ENCODE measurements at places on chromosomes 12 and 14.

- no peak for DNase-seq
These were observed 6.1 kb downstream of the TM7SF3 start for GRCh38 chr12:27008081-27008480.

DNA sequence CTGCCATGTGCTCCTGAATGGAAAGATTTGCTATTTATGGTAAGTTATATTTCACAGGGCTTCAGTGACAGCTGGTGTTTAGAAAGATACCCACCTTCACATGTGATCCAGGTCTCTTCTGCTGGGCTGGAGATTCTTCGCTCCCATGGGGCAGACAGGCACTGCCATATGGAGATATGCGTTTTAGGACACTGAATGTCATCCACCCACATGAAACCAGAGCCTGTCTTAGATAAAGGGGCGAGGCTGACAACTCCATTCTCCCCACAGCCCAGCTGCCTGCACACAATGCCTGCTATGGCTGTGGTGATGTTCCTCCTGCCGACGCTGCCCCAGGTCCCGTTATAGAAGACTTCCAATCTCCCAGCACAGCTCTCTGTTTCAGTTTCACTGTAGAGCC, 69.4 kb downstream of the ACSM4 start:
- DNase-seq, result no peak

- no peak for DNase-seq
These were observed 96.1 kb downstream of the EML1 start for GRCh38 chr14:99889268-99889667.

DNA sequence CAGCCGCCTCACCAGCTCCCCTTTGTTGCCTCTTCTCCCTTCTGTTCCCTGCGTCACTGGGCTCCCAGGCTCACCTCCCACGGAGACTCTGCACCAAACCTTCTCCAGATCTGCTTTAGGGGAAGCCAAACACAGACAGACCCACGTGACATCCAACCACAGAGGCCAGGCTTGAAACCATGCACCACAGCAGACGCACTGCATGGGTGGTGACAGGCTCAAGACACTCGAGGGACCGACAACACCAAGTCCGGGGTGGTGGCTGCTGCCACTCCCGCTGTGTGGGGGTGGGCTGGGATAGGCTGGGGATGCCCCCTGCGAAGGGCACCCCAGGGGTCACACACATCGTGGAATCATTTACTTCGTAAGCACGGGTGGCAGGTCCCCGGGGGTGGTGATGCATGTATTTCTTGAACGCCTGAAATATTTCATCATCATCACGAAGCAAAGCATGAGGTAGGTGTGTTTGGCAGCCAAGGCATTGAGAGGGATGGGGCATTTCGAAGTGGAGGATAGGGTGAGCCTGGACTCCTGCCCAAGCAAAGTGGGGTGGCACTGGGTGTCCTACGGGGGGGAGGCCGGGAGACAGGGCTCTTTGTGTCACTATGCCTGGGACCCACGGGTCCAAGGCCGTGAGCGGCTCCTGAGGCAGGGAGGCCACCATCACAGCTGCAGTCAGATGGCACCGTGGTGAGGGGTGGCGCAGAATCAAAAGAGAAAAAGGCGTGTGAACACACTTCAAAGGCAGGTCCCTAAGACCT, 66.8 kb upstream of the RFLNA start:
- no peak for DNase-seq

- DNase-seq, result no peak
These were observed 1.4 kb downstream of the KRT5 start for GRCh38 chr12:52518574-52519386.

- DNase-seq, result no peak
These were observed 108.0 kb downstream of the PPM1A start for GRCh38 chr14:60356906-60357550.

DNA sequence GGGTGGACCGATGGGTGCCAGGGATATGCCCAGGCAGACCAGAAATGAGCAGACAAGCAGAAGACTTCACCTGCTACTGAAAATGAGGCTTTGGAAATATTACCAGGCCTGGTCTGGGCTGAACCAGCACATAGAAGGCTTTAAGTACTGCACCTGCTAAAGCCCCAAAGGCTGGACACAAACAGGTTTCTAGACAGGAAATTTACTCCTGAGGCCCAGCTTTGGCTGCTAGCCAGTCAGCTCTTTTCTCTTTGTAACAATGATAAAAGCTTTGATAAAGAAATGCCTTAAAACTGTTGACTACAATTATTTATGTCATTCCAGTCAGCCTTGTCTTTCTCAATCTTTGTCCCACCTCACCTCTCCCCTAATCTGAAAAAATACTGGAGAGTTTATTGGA, 228.9 kb upstream of the EGLN3 start:
- no peak for DNase-seq

- peak; percentile 94 for DNase-seq
These were observed at the start of gene BCL2L2 for GRCh38 chr14:23306412-23307145. Gene BCL2L2 (plus strand): TSS chr14:23306833. CDS start chr14:23307768, 935 bp downstream.

- no peak for DNase-seq
These were observed 27.9 kb upstream of the EVL start for GRCh38 chr14:100037353-100037752.
